T-cell (primary cell): ENCODE measurements at places on chromosomes 2 and 18.
A peak's percentile ranks its signal among the peaks of the same experiment; 100 is the strongest.

- no peak overlapping the region for H3K27ac ChIP-seq
- H3K36me3 ChIP-seq = no peaks in the 10 kb centered on the region
- H3K4me3 ChIP-seq = no peak overlapping the region
Observed at GRCh38 chr18:13680612-13681011, 45.7 kb downstream of the FAM210A start.

DNA sequence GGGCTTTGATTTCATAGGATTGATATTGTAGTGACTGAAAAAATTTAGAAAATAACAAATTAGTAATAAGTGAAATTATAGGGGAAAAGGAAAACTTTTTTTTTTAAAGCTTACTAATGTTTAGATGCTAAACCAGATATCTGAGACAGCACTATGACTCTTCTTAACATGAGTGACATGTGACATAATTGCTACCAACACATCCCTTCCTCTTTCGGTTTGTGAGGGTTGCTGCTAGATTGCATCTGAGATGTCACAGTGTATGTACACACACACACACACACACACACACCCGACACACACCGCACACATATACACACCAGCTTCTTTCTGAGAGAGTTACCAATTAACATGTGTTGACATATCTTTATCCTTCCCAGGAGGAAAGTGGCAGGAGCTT lies 18.0 kb downstream of the RAPGEF4 start:
- no peak for DNase-seq
- H3K27ac ChIP-seq = no peak overlapping the region
- no peaks in the 10 kb centered on the region for H3K36me3 ChIP-seq
- no peaks in the 10 kb centered on the region for H3K27me3 ChIP-seq
- no peaks in the 10 kb centered on the region for H3K4me1 ChIP-seq

- no peak for DNase-seq
- no peak overlapping the region for H3K27ac ChIP-seq
Observed at GRCh38 chr2:3659447-3660432, 1.7 kb downstream of the ALLC start.

GRCh38 chr2:167480232-167480985 lies 592.1 kb downstream of the XIRP2 start:
- no peak for DNase-seq
- no peak overlapping the region for H3K27ac ChIP-seq
- no peaks in the 10 kb centered on the region for H3K4me1 ChIP-seq
- H3K4me3 ChIP-seq = no peak overlapping the region
- no peaks in the 10 kb centered on the region for H3K27me3 ChIP-seq
- no peaks in the 10 kb centered on the region for H3K36me3 ChIP-seq

DNA sequence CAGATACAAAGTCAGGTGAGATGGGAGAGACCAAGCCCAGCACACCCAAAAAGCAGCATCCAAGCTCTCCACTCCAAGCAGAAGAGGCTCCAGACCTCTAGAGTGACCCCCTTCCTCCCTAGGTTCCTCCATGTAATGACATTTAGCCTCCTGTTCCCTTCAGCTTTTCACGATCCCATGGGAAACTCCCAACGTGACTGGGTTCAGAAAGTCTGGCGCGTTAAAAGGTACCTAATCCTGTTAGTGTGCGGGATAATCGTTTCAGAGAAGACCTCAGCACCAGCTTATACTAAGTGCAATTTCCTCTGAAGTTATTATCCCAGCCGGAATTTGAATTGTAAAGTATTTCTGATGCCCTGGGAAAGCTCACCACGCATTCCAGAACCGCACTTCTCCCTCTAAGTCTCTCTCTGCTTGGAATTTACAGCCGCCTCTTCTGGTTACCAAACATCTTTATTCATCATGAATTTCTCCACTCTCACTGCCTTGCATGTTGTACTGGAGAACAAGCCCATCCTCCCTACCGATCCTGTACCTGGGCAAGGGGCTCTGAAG lies 46.9 kb downstream of the CCBE1 start:
- H3K4me3 ChIP-seq = no peak overlapping the region
- no peak overlapping the region for H3K27ac ChIP-seq
- DNase-seq = no peak
- H3K27me3 ChIP-seq = no peaks in the 10 kb centered on the region
- H3K4me1 ChIP-seq = no peaks in the 10 kb centered on the region
- H3K36me3 ChIP-seq = no peaks in the 10 kb centered on the region

- H3K4me3 ChIP-seq = no peak overlapping the region
- peak; percentile 34 for DNase-seq
- peaks cover 23% of the 10 kb centered on the region for H3K27me3 ChIP-seq
- no peaks in the 10 kb centered on the region for H3K36me3 ChIP-seq
Observed at GRCh38 chr2:73156539-73157124, 43.9 kb upstream of the RAB11FIP5 start.

- H3K27ac ChIP-seq = no peak overlapping the region
- no peaks in the 10 kb centered on the region for H3K27me3 ChIP-seq
- peaks cover 42% of the 10 kb centered on the region for H3K36me3 ChIP-seq
- DNase-seq = no peak
- no peaks in the 10 kb centered on the region for H3K4me1 ChIP-seq
Observed at GRCh38 chr2:161177969-161178368, 17.7 kb downstream of the TANK start.

DNA sequence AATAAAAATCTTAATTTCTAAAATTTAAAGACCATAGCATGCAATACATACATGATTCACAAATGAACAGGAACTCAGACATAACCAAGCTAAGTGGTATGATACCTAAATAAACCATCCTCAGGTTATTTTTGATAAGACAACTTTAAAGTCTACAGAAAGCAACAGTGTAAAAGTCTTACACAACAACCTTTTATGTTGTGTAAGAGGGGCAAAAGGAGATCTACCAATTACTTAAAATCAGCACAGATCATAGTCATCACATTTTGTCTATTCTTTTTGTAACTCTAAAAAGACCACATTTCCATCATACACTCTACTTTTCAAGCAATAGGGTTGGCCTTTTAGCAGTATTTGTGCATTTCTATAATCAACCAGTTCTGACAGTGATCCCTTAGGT lies 16.3 kb downstream of the SP3 start:
- no peaks in the 10 kb centered on the region for H3K27me3 ChIP-seq
- peaks cover 21% of the 10 kb centered on the region for H3K4me1 ChIP-seq
- no peaks in the 10 kb centered on the region for H3K36me3 ChIP-seq
- no peak overlapping the region for H3K27ac ChIP-seq
